ENCODE measurements at places on chromosomes 6 and 20.

DNA sequence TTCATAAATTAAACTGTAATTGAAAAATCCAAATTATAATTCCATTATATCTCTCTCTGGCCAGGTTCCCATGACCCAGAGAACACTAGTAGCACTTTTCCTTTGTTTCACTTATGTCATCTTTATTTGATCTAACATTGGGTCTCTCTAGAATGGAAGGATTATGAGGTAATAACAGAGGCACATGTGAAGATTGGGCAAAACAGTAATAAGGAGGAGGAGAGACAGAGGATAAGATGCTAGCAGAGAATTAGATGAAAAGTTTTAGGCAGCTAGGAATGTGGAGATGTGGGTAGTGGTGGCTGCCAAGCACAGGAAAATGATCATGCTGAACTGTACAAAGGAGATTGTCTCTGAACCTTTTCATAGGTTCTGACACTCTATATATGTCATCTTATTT is 3.3 kb downstream of the TAB2 start:
- no peak for DNase-seq

DNA sequence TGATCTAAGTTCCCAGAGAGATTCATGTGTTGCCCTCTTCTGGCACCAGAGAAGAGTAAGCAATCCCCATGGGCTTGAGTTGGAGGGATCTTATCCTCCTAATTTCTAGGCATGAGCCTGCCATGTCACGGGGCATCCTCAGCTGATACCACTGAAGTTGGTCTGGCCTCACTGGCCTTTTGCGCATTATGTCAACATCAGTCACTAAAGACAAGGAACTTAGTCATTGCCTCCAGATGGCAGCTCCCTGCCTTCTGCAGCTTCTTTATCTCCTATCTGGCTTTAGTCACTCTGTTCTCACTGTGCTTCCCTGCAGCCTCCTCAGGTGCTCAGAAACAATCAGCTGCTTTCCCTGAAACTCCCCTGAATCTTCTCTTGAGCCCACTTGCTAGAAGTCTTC is 312.2 kb downstream of the ADGRG6 start:
- no peak for DNase-seq

DNA sequence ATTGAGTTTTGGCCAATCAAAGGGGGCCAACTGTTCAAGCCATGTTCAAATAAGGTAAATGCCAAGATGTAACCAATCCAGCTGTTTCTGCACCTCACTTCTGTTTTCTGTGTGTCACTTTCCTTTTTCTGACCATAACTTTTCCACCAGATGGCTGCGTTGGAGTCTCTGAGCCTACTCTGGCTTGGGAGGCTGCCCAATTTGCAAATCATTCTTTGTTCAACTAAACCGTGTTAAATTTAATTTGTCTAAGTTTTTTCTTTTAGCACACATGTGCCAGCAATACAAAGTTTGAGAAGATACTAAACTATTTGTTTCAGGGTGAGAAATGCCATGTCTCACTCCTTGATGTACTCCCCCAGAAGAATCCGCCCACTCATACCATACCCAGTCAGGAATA is 52.1 kb downstream of the IYD start:
- DNase-seq = no peak

DNA sequence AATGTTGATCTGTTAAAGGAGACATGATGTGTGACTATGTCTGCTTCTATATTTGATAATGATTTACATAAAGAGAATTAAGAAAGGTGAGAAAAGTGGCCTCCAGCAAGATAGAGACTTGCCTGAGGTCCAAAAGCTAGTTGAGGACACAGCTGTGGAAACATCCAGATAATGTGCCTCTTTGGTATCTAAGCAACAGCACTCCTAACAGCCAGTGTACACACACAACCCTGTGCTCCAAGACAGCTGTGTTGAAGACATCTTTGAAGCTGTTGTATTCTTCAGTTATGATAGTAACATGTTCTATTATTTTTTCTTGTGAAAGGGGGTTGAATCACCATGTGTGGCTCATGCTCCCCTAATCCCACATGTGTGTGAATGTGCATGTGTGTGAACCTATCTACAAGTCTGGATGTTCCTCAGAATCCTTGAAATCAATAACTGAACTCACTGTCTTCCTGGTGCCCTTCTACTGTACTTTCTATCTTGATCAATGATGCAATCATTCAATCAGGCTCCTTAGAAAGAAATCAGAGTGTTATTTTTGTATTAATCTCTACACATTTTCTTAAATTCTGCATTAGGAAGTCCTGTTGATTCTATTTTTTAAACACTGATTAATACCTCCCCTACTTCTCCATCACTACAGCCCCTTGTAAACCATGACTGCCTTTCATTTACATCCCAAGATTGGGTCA is 116.7 kb upstream of the SSTR4 start:
- no peak for DNase-seq

GRCh38 chr20:51326201-51326819 is 216.2 kb downstream of the NFATC2 start:
- peak; percentile 39 for DNase-seq

DNA sequence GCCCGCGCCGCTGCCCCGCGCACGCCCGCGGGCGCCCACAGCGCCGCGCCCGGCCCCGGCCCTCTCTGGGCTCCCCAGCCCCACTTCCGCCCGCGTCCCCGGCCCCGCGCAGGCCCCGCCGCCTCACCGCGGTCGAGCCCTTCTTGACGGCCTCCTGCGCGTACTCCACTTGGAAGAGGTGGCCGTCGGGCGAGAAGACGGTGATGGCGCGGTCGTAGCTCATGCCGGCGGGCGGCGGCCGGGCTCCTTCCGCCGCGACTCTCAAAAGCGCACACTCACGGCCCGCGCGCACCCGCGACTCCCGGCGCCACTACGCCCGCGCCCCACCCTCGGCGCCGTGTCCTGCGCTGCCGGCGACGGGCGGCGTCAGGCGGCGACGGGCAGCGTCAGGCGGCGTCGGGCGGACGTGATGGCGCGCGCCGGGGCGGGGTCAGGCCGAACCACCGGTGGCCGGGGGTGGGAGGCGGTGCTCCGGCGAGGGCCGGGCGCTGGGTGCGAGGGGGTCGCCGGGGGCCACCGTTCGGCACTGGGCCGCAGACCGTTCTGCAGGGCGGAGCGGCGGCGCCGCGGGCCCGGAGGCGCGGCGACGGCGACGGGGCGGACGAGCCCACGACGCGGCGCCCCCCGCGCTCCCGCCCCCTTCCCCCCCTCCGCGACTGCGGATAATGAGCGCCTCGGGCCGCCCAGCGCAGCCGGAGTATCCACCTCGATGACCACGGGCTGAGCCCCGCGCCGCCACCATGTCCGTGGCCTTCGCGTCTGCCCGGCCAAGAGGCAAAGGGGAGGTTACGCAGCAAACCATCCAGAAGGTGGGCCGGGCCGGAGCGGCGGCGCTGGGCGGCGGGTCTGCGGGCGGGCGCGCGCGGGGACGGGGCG is at the start of the genes PSMA7 and SS18L1:
Gene PSMA7 (minus strand): TSS at position 314 of the 876 bp plus-strand sequence. CDS start 91 bp downstream, at position 223.
Gene SS18L1 (plus strand): TSS at position 689 of the 876 bp plus-strand sequence. CDS start 52 bp downstream, at position 741.
- DNase-seq = peak; percentile 86

DNA sequence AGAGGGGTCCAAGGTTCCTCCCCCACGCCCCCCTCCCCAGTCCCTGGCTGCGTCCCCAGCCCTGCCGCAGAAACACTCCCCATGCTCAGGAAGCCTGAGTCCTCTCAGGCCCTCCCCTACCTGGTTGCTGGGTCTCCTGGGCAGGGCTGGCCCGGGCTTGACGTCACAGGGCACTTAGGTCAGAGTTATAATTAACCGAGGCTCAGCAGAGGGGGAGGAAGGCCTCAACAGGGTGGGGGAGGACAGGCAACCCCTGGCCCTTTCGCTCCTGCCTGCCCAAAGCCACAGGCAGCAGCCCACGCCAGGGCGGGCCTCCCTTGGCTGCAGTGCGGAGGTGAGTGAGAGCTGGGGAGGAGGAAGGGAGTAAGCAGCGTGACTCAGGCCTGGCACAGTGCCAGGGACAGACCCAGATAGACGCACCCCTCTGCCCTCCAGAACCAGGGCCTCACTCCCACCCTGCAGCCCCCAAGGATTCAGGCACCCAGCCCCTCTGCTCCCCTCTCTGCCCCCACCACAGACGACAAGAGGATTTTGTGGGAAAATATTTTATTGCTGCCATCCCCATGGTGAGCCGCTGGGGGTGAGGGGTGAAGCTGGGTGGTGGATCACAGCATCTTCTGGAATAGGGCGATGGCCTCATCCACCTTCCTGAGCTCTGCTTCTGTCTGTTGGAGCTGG is at the start of gene VWA7:
Gene VWA7 (minus strand): TSS at position 340 of the 678 bp plus-strand sequence. CDS start 549 bp downstream, outside the sequence.
- DNase-seq = no peak

- DNase-seq = no peak
These were observed 93.8 kb upstream of the MARCKS start for GRCh38 chr6:113763311-113763766.

DNA sequence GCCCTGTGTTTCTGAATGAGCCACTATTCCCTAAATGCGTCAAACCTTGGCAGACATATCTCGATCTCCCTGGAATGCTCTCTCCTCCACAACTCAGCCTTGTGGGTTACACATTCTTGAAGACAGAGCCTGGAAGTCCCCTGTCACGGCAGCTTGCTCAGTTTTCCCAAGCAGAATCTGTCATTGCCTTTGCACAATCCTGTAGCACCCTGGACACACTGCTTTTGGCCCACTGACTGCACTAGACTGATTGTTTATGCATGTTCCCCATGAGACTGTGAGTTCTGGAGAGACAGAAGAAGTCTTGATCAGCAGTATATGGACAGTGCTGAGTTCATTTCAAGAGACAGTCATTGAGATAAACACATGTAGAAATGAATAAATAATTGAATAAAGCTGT is 406.7 kb downstream of the CD83 start:
- no peak for DNase-seq

DNA sequence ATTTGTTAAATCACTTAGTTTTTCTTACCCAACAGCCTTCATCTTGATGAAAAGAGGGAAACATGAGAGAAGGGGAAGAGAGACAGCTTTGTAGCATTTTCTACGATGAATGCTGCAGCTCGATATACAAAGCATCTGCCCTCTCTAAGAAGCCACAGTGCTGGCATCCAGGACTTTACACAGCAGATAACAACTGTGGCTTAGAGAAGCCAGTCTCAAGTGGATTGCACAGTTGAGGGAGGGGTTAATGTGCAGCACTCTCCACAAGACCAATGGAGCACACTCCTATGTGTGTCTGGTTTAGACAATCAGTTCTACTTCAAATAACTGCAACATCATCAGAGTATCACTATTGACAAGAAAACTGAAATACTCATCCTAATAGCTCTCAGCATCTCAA is 5.8 kb downstream of the C6orf120 start:
- DNase-seq = no peak

All from endothelial cell (in vitro differentiated cells).